ENCODE measurements at places on chromosomes 1 and 21.

DNA sequence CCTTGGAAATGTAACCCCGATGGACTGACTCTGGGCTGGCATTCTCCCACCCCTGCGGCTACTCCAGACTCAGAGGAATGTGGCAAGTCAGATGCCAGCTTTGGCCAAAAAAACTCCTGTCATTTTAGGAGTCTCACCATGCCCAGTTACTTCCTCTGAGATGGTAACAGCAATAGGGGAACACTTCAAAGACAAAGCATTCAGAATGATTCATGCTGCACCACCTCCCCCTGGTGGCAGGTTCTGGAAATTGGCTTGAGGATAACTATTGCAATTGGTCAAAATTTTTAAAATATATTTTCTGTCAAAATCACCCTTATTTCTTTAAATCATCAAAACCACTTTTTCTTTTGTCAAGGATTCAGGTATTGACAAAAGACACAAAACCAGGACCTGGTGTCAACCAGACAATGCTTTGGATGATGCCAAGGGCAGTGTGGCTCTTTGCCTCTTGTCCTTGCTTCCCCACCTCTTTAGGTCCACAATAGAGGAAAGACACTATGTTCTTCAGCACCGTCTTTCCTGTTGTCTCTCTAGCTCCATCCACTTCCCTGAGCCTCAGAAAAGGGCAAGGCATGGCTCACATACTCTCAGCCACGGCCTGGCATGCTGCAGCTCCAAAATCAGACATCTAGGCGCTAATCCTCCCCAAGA, 9.9 kb upstream of the CDCA8 start:
- DNase-seq, result no peak

- no peak for DNase-seq
These were observed 191.3 kb upstream of the HP1BP3 start for GRCh38 chr1:20978413-20978812.

DNA sequence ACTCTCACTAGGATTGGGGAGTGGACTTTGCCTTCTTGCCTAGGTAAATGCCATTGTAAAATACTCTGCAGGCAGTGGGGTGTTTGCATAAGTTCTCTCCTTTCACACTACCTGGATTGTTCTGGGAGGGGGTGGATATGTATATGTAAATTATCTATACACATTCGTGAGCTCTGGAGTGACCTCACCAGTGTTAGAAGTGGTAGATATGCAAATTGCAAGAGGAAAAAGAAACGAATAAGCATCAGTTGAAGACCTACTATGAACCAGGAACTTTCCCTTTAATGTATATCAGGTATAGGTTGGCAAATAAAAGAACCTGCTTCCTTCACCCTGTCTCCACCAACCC, 1.5 kb upstream of the ARHGEF11 start:
- no peak for DNase-seq

DNA sequence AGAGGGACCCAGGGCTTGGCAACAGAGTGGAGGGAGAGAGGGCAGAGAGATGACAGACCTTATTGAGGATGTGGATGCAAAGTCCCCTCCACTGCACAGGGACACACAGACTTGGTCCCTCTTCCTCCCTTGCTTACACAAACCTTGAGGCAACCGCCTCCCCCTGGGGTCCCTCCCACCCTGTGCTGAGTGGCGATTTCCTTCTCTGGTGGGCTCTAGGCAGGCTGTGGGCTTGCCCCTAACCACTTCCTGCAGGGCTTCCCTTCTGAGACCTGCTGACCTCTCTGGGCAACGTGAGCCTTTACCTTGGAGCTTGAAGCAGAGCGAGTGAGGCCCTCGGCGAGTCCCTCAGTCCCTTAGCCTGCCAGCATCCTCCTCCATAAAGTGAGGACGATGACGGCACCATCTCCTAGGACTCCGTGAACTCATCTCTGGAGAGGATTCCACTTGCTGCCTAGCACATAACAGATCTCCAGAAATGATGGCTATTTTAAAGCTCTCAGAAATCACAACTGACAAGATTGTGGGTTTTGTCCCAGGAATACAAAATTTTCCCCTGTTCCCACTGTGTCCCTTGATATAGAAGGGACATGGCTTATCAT, 25.0 kb downstream of the KIAA1614 start:
- DNase-seq, result no peak

GRCh38 chr1:154097873-154098272, 57.0 kb downstream of the NUP210L start:
- no peak for DNase-seq

DNA sequence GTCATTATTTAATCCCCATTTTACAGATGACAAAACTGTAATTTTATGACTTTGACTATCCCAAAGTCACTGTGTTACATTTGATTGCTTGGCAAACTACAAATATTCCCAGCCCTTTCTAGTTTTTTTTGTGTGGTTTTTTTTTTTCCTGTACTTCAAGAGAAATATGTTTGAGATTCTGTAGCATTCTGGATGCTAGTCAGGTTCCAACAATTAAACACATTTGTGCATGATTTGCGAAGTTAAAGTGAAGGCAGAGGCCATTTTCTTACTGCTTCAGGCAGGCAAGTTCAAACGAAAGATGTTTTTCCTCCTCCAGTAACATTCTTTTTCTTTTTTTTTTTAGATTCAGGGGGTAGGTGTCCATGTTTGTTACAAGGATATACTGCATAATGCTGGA, 107.9 kb upstream of the SERTAD4 start:
- DNase-seq, result no peak

DNA sequence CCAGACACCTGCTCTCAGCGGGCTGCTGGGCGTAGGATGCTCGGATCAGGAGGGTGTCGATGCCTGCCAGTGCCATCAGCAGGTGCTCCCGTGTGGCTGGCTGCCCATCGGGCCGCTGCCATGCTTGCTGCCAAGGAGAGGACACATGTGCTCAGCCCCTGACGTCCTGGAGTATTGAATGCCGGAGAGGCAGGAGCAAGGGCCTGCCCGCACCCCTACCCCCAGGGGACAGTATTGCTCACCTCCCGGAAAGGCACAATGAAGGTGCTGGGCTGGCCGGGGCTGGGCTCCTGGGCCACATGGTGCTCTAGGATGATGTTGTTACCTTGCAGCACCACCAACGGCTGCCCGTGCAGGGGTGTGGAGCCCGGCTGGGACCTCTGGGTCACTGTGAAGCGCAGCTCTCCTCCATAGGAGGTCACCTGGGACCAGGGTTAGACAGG, 61.5 kb downstream of the HSPG2 start:
- DNase-seq, result no peak

DNA sequence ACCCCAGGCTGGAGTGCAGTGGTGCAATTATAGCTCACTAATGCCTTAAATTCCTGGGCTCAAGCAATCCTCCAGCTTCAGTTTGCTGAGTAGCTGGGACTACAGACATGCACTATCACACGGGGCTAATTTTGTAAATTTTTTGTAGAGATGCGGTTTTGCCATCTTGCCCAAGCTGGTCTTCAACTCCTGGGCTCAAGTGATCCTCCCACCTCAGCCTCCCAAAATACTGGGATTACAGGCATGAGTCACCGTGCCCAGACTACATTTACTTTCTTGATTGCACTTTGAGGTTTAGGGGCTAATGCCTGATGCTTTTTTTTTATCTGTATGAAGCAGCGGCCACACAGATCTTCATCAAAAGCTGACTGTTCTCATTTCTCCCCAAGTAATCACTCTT, 124.6 kb downstream of the KIF26B start:
- no peak for DNase-seq

- DNase-seq, result no peak
These were observed 4.3 kb downstream of the BRINP2 start for GRCh38 chr1:177174921-177175634.

DNA sequence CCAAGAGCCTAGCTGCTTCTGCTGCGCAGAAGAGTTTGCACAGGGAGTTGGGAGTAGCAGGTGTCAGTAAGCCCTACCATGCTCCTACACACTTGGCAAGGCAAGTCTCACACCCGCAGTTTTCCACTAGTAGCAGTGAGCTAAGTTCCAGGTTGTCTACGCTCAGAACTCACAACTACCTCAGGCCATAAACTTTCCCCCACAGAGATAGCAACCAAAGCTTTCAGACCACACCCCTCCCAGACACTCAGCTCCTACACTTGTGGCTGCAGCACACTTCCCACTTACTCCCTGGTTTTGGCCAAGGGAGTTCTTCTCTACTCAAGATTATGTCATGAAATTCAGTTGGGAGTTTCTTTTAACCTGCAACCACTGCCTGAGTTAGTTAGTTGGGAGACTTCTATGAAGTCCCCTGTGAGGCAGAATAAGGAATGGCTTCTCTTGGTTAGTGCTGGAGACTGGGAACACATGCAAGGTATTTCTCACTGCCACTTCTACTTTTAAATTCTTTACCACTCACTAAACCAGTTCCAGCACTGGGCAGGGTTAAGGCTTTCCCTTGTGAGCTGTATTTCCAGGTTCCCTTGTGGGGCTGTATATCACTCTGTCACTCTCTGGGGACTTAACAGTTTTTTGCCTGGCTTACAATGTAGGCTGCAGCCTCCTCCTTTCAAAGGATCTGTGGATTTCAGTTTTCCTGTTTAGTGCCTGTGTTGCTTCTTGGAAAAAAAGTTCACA, 18.3 kb upstream of the MAB21L3 start:
- no peak for DNase-seq

- DNase-seq, result no peak
These were observed 37.1 kb upstream of the SERPINC1 start for GRCh38 chr1:173954179-173954578.

DNA sequence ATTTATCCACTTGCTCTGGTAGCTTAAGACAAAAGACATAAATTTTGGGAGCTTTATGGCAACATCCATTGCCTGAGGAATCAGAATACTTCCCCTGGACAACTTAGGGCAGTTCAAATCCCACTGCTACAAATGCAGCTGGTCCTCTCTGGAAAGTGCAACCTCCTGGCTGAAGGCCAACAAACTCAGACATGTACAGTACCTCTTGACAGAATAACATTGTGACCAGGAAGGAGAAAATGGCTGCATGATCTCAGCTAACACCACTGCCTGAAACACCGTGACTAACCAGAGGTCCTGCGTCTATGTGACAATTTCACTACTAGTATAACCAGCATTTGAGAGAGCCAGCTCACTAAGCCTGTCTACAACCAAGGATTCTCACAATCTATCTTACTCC, 218.9 kb downstream of the CRB1 start:
- no peak for DNase-seq

GRCh38 chr1:85864727-85865126, 156.5 kb upstream of the ZNHIT6 start:
- DNase-seq, result no peak

DNA sequence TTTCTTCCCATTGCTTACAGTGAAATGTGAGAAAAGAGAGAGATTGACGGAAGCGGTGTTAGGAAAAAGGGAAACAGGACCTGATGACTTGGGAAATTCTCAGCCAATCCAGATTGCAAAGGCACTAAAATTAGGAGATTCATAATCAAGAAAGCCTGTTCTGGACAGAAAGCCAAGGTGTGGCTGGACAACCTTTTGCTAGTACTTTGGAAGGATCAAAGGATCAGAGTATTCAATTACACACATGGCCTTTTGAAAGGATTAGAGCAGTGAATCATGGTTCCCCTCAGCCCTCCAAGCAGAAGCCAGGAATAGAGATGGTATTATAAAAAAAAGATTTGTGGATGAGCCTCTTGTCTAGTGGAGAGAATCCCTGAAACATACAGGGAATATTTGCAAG, 669.8 kb upstream of the ADAMTS5 start:
- no peak for DNase-seq

- peak; percentile 73 for DNase-seq
These were observed 9.1 kb downstream of the IBA57 start for GRCh38 chr1:228174482-228175315.

DNA sequence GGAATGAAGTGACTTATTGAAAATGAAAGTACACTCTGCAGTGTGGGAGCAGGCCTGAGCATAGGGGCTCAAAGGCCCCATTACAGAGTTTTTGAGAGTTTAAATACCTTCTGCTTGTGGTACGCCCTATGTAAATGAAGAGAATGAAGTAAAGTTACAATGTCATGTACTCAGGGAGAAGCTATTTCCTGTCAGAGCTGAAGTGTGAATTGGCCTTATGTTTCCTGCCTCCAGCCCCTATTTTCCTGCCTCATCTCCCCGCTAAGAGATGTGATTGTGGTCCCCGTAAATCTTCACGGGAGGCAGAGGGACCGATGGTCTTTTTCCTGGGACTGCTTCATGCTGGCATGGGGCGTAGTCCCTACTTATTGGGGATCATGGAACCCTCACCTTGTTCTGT, 2.5 kb upstream of the ZNF683 start:
- DNase-seq, result no peak

GRCh38 chr1:115670476-115671175, 28.9 kb downstream of the VANGL1 start:
- no peak for DNase-seq

DNA sequence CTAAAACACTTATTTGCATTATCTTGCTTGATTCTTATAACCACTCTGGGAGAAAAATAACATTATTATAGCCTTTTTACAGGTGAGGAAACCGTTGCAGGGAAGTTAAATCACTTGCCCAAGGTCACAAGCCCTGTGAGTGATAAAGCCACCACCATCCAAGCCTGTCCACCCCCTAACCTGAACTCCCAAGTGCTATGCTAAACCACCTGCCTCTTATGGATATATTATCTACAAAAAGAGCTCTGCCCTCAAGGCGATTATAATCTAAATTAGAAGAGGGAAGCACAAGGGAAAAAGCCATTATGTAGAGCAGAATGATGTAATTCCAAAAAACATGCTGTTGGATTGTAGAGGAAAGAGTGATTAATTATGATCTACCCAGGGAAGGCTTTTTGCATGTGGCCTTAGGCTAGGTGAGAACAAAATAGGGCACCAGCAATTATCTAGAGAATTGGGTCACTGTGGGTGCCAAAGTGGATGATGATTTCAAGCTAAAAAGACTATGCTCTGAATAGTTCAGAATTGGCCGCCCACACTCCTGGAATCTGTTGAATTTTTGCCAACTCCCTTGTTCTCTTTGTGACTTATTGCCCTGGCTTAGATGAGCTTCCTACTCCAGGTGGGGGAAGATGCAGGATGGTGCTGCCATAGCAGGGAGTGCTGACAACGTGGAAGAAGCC, 205.3 kb downstream of the FGGY start:
- no peak for DNase-seq

- no peak for DNase-seq
These were observed 9.5 kb upstream of the B3GALNT2 start for GRCh38 chr1:235513495-235514366.

GRCh38 chr1:42913426-42914091, 45.1 kb downstream of the SLC2A1 start:
- DNase-seq, result no peak

- DNase-seq, result no peak
These were observed 29.5 kb downstream of the DMAP1 start for GRCh38 chr1:44242746-44243145.

- DNase-seq, result no peak
These were observed 1.3 kb downstream of the USF1 start for GRCh38 chr1:161044535-161044907.

- no peak for DNase-seq
These were observed 76.6 kb downstream of the GPR88 start for GRCh38 chr1:100614570-100614969.

- DNase-seq, result no peak
These were observed 196.3 kb downstream of the SDCCAG8 start for GRCh38 chr1:243452092-243452491.
